Prostate gland (tissue), 2 donors: ENCODE measurements at places on chromosomes 6 and 20.

GRCh38 chr6:21593927-21594415 is 420 bp downstream of the SOX4 start:
- peak; percentile 29 for DNase-seq

GRCh38 chr6:111418971-111419693 is 63.9 kb downstream of the REV3L start:
- DNase-seq: no peak

GRCh38 chr6:4922488-4923037 is 81.3 kb downstream of the RPP40 start:
- DNase-seq: no peak

DNA sequence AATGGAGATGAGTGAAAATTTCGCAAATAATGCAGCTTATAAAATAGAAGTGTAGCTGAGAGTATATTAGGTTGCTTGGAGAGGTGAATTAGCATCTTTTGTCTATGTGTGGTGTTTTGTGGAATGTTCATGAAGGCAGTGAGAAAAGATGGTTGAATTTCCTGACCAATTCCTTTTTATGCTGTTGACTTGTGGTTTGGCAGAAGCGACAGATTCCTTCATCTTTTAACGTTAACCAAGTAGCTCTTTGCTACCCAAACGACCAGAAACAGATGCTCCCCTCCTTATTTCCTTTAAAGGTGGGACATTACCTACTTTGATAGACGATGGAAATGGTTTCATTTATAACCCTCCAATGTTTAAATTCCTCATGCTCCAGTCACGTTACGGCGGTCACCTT is 390.5 kb downstream of the QKI start:
- DNase-seq: no peak

- DNase-seq: peak; percentile 73
These were observed 721 bp downstream of the KDM1B start for GRCh38 chr6:18155864-18156421.

DNA sequence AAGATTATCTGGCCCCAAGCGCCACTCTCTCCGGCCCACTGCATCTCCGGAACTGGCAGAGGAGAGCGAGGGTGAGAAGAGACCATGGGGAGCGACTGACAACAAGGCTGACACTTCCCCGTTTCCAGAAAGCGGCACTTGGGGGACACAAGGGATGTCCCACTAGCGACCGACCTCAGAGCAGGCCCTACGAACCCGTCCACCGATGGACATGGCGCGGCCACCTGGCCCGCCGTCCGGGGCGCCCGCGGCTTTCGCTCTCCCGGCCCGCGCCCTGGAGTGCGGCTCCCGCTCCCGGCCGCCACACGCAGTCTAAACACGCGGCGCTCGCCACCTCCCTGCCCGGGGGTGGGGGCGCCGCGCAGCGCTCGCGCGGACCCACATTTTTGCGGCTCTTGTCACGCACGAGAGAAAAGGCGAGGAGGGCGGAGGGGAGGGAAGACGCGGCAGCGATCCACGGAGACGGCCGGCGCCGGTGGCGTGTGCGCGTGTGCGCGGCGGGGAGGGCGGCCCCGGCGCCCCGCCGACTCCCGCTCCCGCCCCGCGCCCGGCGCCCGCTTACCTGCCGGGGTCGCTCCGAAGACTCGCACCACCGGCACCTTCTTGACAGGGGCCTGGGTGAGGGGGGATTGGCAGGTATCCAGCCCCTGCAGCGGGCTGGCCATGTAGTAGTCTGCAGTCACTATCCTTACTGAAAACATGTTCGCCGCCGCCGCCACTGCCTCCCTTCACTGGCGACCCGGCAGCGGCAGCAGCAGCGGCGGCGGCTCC is 645 bp downstream of the REV3L start:
- DNase-seq: peak; percentile 48

DNA sequence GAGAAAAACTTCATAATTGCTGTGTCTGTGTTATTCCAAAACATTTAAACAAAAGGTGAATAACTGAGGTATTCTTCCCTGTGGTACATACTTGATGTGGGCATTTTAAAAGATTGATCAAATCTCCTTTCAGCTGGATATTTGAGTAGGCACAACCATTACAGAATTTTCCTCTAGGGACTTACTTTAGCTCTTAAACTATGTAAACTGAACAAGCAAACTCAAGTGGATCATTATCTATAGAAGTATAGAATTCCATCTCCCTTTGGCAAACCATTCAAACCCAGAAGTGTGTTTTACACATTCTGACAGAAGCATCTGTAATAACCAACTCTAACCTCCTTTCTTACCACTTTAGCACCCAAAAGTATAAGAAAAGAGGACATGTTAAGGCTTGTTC is 241.4 kb downstream of the ESR1 start:
- DNase-seq: no peak

- DNase-seq: peak; percentile 32
These were observed 240.9 kb downstream of the PHACTR1 start for GRCh38 chr6:12957321-12958051.

DNA sequence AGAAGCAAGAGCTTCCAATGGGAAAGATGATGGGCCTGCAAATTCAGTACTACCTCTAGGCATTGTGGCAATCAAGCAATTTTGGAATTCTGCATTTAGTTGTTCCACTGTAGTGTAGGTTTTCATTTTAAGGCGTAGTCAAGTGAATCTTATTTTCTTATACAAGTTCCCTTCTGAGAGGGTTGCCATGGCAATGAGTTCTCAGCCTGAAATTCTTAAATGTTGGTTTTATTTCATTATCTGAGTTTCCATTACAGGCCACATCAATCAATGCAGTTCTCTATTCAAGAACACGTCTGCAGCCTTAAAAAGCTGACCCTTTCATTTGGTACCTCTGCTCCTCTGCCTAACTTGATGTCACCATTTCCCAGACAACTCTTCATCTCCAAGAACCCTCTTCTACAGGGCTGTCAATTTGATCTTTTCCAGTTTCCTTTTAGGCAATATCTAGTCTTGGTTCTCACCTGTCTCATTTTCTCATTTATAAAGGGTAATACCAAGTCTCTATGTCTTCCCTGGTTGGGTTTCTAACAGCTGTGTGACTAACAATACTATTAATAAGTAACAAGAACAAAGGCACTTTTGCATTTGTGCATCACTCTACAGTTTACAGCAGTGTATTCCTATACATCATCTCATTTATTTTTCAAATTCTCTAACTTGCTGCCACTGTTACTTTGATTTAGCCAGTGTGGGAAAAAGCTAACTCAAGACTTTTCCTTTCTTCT is 898.2 kb upstream of the FLRT3 start:
- DNase-seq: no peak

DNA sequence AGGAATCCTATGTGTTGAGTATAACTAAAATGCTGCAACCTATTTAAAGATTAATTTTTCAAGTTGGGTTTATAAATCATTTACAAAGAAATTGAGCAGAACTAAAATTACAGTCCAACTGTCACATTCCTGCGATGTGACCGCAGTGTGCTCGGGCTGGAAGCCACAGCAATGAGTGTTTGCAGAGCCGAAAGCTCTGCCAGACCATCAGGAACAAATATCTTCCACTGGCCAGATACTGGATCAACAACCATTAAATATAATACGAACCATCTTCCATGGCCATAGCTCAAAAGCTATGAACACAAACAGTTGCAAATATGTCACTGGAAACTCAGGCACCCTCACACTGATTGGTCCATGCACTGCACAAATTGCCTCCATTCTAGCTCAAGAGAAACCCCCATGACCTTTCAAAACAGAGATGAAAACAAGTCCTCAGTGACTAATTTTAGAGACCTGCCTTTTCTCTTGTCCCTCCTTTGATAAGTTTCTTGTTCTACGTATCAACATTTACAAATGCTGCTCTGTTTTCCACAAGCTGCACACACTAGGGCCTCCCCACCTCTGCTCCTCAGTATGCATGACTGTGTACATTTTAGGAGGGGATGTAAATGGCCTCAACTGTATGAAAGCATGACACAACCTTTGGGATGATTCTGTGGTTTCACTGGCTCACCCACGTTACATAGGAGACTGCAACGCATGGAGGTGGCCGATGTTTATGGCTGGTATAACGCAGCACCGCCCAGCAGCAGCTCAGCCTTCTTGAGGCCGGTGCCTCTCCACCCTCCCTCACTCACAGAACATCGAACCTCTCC is 171.7 kb downstream of the WDR27 start:
- peak; percentile 55 for DNase-seq

GRCh38 chr6:146548898-146549374 is 5.3 kb downstream of the RAB32 start:
- DNase-seq: no peak

GRCh38 chr6:43761666-43762409 is 8.2 kb upstream of the VEGFA start:
- DNase-seq: no peak

GRCh38 chr20:55586610-55587009 is 418.7 kb downstream of the CBLN4 start:
- DNase-seq: no peak

- DNase-seq: no peak
These were observed 2.4 kb downstream of the NUS1 start for GRCh38 chr6:117677553-117678141.

DNA sequence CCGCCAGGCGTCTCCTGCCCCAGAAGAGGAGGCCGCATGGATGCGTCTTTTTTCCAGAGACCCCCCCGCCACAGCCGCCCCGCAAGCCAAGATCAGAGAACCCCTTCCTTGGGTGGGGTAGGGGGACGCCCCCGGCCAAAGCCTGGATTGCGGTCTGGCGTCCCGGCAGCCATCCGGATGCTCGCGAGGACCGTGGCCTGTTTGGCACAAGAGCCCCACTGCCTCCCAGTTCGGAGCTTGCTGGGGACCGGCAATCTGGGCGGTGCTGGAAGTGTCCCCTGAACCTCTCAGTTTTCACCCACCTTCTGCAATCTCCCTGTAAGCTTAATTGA is 924 bp downstream of the FAM162B start:
- DNase-seq: no peak

GRCh38 chr20:57749131-57749690 is 39.4 kb upstream of the PMEPA1 start:
- no peak for DNase-seq

- DNase-seq: peak; percentile 19
These were observed 897 bp downstream of the CD2AP start for GRCh38 chr6:47478233-47479139.

DNA sequence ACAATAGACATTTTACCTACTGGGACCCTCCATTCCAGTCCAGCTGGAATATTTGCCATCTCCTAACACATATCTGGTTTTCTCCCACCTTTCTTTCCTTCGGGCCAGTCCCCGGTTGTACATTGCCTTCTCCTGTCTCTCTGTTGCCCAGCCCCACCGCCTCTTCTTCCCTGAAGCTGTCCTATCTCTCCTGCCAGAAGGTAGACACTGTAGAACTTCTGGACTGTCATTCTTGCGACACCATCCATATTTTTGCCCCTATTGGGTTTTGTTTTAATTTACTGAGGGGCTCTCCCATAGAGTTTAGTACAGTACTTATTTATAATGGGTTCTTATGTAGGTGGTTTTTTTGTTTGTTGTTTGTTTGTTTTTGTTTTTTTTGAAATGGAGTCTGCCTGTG is 4.9 kb downstream of the PTK7 start:
- no peak for DNase-seq

GRCh38 chr6:64170316-64170715 is 534.7 kb downstream of the PHF3 start:
- DNase-seq: no peak

DNA sequence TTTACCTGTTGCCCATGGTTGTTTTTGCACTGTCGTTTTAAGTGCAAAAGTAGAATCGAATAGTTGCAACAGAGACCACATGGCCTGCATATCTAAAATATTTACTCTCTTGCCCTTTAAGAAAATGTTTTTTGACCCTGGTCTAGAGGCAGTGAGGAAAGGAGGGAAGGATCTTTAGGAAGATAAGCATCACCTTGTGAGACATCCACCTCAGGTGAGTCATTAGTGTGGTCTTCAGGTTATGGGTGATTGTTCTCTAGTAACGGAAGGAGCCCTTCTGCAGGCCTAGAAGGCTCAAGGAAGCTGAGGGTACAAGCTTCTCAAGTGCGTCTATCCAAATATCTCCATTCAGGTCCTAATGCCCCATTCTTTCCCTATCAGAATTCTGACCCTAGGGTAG is 6.6 kb upstream of the RAB44 start:
- DNase-seq: no peak

DNA sequence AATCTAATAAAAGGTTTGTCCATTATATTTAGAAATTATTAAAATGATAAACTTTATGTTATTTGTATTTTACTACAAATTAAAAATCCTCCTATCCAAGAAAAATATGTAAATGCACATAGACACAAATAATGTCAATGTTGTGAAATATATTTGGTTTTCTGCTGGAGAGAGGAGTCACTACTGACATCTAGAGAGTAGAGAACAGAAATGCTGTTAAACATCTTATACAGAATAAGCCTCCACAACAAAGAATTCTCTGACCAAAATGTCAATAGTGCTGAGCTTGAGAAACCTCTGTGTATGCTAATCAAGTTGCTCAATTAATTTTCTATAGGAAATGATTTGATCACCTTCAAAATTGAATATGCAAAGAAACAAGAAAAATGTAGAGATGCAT is 12.4 kb downstream of the HTR1B start:
- no peak for DNase-seq

- DNase-seq: no peak
These were observed 1252.8 kb upstream of the GJE1 start for GRCh38 chr6:140879946-140880345.
